Mammary epithelial cell (primary cell): ENCODE measurements at places on chromosomes 11 and 22. TPM values are rescaled to one million over a fixed set of nuclear protein-coding genes. Genes with fewer than 3 reads are reported as not detected.

- no peak for DNase-seq
Observed at GRCh38 chr11:6626971-6627761, 7.9 kb upstream of the TPP1 start.

GRCh38 chr22:40592352-40593113 lies 44.0 kb downstream of the MRTFA start:
- DNase-seq = no peak

GRCh38 chr11:15636521-15637089 lies 521.9 kb downstream of the INSC start:
- DNase-seq = peak; percentile 8

DNA sequence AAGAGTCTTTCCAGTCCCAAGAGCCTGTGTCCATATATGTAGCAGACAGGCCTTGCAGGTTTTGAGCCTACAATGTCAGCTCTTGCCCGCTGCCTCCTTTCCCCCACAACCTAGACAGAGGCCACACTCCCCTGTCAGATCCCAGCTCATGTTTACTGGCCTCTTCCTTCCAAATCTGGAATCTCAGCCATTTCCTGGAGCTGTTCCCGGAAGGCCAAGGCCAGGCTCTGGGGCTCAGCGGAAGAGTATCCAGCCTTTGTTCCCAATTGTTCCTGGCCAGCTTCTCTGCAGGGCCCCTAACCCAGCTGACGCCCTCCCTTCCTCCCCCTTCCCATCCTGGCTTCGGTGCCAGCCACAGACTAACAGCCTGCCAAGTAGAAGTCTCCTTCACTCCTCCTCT lies 1.0 kb upstream of the ROBO4 start:
- DNase-seq = no peak

GRCh38 chr11:131186629-131187101 lies 183.8 kb upstream of the NTM start:
- DNase-seq = no peak

DNA sequence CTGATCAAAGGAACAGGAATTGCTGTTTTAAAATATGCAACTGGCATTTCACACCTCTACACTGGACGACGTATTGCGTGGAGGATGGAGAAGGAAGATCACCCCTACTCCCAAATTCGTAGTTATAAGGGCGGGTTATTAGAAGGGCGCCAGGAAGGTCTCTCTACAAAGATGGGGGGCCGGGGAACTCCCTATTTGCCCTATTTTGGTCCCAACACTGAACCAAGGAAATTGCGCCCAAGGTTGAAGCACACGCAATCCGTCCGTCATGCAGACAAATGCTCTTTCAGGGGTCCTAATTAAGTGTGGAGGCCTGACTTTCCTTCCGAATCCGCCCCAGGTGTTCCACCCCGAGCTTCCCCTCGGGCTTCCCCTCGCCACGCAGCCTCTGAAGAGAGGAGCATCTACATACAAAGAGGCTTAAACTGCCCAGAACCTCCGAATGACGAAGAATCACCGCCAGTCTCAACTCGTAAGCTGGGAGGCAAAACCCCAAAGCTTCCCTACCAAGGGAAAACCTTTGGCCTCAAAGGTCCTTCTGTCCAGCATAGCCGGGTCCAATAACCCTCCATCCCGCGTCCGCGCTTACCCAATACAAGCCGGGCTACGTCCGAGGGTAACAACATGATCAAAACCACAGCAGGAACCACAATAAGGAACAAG lies 396 bp downstream of the NPAT start:
- no peak for DNase-seq

TRPM5 gene
- not detected for polyA plus RNA-seq

YAP1 gene
- polyA plus RNA-seq = 124 TPM

DNA sequence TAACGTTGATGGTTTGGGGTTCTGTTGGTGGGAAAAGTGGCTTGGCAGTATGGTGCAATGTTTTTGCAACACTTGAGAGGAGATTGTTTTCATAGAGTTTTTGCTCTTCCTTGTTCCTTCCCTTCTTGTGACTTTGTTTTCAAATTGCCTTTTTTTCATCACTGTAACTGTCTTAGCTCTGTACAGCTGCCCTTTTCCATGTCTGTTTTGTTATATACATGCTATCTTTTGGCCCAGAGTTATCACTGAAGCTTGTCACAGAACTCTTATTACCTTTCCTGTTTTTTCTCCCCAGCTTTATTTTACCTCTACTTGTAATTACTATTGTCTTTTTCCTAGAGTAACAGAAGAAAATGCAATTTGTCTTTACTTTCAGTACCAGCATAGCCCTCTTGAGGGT lies 154.1 kb downstream of the DDX10 start:
- DNase-seq = no peak

OR5D13 gene
- polyA plus RNA-seq = not detected

GRCh38 chr11:69831985-69832384 lies 12.8 kb upstream of the FGF3 start:
- DNase-seq = no peak

POU2AF2 gene
- not detected for polyA plus RNA-seq
